Osteocyte (in vitro differentiated cells): ENCODE measurements at places on chromosomes 6 and 20. TPM values are rescaled to one million over a fixed set of nuclear protein-coding genes. Genes with fewer than 3 reads are reported as not detected.

OPRM1 gene
- not detected in 2 replicates for total RNA-seq

FOXF2 gene
- 1.5 and 1.8 TPM in 2 replicates for total RNA-seq

PLCB4 gene
- total RNA-seq, result 5.1 and 5.3 TPM in 2 replicates

DLK2 gene
- 0.43 TPM in 1 of 2 replicates, not detected in the other for total RNA-seq

TREML1 gene
- total RNA-seq, result not detected in 2 replicates

GRCh38 chr6:22622351-22622750, 53.0 kb downstream of the HDGFL1 start:
- peaks cover 8% of the 10 kb centered on the region for H3K36me3 ChIP-seq
- H3K4me3 ChIP-seq, result no peak overlapping the region
- H3K4me1 ChIP-seq, result peaks cover 17% of the 10 kb centered on the region

DNA sequence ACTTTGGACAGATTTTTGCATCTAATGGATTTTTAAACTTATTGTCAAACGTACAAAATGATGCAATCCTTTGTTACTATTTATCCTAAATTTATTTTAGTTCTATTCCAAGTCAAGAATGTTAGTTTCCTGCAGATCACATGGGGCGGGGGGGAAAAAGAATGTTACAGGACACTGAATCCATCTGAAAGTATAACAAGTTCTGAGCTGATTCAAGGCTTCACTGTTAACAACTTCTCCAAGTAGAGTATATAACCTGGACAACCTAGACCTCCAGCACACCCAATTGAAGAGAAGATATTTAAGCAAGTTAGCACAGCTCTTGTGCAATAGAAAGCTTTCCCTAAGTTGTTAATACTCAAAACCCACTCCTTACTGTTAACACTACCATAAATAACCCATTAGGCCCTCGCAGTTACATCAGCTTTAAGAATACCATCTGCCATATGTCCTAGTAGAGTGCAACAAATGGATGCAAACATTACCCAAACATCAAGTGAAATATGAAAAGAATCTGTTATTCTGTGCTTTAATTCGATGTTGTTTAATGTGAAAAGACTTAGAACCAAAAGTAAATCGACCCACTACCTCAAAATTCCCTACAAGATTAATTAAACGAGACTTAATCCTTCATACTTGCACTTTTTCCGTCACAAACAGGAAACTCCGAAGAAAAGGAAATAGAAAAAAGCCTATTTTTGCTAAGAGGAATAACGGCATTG, 1.3 kb downstream of the SEC63 start:
- peak overlapping the region; percentile 97 for H3K4me3 ChIP-seq
- H3K4me1 ChIP-seq, result peaks cover 42% of the 10 kb centered on the region
- peak overlapping the region; percentile 99 for H3K27ac ChIP-seq
- DNase-seq, result no peak
- H3K27me3 ChIP-seq, result no peaks in the 10 kb centered on the region

DNA sequence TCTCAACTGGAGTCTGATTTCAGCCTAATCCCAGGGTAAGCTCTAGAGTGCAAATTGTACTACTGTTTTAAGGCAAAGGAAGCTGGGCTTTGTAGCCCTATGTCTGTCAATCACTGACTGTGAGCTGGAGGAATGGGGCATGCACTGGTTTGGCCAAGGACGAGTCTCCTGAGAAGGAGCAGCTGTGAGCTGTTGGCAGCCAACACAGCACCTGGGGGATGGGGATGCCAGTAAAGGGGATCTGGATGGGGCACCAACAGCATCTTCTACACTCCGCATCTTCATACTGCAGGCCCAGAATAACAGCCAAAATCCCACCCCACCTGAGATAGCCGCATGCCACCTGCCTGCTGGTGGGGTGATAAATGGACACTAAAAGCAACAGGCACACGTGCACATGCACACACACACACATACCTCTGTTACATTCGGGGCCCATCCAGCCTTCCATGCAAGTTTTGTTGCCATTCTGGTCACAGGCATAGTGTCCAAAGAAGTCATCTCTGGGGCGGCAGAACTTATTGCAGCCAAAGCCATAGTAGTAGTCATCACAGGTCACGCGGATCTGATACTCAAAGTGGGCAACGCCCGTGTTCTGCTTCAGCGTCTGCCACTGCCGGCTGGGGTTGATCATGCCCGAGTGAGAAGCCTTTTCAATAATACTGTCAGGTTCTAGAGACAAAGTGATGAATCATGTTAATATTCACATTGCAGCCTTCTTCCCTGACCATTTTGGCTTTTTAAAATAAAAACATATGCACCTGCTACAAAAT, 15.6 kb downstream of the JAG1 start:
- H3K27me3 ChIP-seq, result no peaks in the 10 kb centered on the region
- peak overlapping the region; percentile 96 for H3K27ac ChIP-seq
- H3K36me3 ChIP-seq, result peaks cover 87% of the 10 kb centered on the region

DNA sequence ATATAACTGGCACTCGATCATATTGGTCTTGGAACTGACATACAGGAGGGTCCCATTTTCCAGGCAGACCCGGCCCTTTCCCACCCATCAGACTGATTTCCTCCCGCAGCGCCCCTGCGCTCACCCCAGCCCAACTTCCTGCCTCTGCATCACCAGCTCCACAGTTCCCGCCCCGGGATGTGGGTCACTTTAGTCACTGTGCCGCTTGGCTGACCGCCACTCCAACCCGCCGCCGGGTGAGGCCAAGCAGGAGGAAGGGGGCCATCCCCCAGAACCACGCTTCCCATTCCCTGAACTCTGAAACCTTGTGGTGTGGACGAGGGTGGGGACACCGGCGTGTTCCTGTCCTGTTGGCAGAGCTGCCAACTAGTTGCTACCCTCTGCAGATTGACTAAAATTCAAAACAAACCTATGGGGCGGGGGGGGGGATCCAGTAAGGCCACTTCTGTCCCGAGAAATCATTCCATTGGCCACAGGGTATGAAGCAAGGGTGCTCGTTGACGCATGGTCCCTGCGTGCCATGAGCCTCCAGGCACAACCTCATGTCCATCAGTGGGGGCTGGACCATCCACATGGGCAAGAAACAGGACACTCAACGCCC, 12.3 kb downstream of the TGM2 start:
- no peak overlapping the region for H3K4me3 ChIP-seq
- H3K36me3 ChIP-seq, result peaks cover 6% of the 10 kb centered on the region
- peaks cover 28% of the 10 kb centered on the region for H3K4me1 ChIP-seq
- peak overlapping the region; percentile 71 for H3K27ac ChIP-seq
- no peak for DNase-seq

DNA sequence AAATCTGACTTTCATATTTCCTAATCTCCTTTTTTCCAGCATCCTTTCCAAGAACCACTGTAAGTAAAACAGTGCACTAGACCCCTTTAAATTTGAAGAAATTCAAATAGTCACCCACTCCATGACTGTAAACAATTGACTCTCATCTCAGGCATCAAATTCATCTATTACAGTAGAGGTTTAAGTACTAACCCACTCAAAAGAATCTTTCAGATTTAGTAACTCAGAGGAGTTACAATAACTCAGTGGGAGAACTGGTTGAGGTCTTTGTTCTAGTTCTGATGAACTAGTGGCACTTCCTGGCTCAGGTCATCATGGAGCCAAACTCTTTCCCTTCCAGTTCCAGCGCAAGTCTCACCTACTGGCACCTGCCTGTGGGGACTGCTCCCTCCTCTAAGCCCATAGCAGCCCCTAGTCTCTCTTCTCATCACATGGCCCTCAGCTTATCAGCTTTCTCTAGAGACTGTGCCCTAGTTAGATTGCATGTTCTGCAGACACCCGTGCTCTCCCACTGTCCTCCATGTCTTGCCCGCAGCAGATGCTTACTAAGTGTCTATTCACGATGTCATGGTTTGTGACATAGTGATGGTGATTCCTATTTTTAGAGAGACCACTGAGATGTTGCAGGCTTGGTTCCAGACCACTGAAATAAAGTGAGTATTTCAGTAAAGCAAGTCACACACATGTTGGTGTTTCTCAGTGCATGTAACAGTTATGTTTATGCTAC, 196.2 kb downstream of the TBC1D7 start:
- no peak overlapping the region for H3K4me3 ChIP-seq
- no peaks in the 10 kb centered on the region for H3K36me3 ChIP-seq
- H3K27me3 ChIP-seq, result peaks cover 15% of the 10 kb centered on the region
- H3K4me1 ChIP-seq, result no peaks in the 10 kb centered on the region
- no peak overlapping the region for H3K27ac ChIP-seq
- DNase-seq, result no peak

- no peak for DNase-seq
- H3K36me3 ChIP-seq, result no peaks in the 10 kb centered on the region
- no peak overlapping the region for H3K27ac ChIP-seq
Measured at GRCh38 chr6:111922454-111923297, 49.4 kb upstream of the FYN start.

DNA sequence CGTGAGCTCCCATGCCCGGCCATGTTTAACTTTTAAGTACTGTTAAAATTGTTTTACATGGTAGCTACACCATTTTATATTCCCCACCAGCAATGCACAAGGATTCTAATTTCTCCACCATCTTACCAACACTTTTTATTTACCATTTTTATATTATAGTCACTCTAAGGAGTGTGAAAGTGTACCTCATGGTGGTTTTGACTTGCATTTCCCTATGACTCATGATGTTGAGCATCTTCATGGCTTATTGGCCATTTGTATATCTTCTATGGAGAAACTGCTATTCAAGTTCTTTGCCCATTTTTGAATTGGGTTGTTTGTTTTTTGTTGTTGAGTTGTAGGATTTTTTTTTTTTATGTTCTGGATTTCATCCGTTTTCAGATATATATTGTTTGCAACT, 15.6 kb upstream of the BPHL start:
- no peak overlapping the region for H3K27ac ChIP-seq
- no peaks in the 10 kb centered on the region for H3K27me3 ChIP-seq
- DNase-seq, result no peak
- H3K36me3 ChIP-seq, result peaks cover 64% of the 10 kb centered on the region

DNA sequence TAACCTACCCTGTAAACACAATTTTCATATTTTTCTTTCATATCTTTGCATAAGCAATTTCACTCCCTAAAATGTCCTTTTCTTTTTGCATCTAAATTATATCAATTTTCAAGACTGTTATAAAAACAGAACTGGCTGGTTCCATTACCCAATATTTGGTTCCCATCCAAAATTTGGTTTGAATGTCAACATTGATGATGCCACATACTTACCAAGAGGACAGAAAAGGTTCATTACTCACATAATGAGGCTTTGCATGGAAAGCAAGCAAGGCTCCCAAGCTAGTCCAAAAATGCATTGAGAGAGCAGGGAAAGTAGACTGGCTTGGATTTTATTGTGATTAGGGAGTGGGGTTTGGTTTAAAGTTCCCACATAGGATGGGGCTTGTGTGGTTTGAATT, 144.4 kb upstream of the AKIRIN2 start:
- H3K27ac ChIP-seq, result no peak overlapping the region
- DNase-seq, result no peak
- H3K36me3 ChIP-seq, result no peaks in the 10 kb centered on the region
- H3K27me3 ChIP-seq, result peaks cover 37% of the 10 kb centered on the region
- no peaks in the 10 kb centered on the region for H3K4me1 ChIP-seq

- no peak overlapping the region for H3K27ac ChIP-seq
- H3K4me3 ChIP-seq, result no peak overlapping the region
- DNase-seq, result no peak
- peaks cover 7% of the 10 kb centered on the region for H3K36me3 ChIP-seq
- peaks cover 36% of the 10 kb centered on the region for H3K4me1 ChIP-seq
- H3K27me3 ChIP-seq, result no peaks in the 10 kb centered on the region
Measured at GRCh38 chr6:34239500-34239825, 2.8 kb downstream of the HMGA1 start.

DNA sequence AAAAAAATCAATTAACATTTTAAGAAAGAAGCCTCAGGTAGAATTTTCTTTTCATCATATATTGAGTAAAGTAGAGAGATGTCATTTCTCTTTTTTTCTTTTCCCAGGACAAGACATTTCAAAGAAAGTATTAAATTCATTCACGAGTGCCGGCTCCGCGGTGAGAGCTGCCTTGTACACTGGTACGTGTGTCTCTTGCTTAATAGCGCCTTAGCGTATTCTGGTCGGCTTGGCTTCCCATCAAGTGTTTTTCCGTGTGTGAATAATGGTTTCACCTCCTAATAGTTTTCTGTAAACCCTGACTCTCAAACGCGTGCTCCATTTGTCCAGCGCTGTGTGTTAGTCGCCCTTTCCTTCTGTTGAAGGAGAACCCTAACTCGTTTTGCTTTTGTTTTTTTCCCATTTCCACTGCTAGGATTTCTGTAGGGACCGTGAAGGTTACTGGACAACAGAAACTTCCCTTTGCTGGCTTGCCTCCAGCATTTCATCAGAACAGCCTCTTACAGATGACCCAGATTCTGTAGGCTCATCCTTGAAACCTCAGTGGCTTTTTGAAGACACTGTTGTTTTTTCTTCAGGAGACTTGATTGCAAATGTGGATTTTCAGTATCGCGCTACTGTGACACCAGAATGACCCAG, 45.7 kb upstream of the IRF4 start:
- H3K36me3 ChIP-seq, result peaks cover 10% of the 10 kb centered on the region
- DNase-seq, result no peak
- H3K27me3 ChIP-seq, result no peaks in the 10 kb centered on the region
- H3K27ac ChIP-seq, result no peak overlapping the region
- no peak overlapping the region for H3K4me3 ChIP-seq
- H3K4me1 ChIP-seq, result no peaks in the 10 kb centered on the region

DNA sequence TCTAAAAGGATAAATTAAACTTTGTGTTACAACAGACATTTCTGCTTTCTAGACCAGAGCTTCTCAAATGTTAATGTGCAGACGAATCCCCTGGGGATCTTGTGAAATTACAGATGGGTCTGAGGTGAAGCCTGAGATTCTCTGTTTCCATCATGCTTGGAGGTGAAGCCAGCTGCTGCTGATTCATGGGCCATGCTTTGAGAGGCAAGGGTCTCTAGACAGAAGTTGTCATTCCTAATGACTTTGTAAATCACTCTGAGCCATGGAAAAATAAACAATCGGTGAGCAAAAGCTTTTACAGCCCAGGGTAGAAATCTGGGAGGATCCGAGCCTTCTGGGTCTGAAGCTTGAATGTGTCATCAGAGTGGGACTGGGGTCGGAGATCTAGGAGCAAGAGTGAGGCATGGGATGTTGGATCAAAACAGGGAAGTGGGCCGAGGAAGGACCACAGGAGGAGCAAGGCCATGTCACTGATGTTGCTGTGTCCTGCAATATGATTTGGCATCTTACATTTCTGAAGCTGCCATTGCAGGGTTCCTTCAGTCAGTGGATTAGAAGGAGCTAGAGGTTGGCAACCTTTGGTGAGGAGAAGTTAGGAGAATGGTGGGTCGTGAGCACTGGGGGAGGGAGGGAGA, 77.3 kb downstream of the TRMT11 start:
- H3K27ac ChIP-seq, result peak overlapping the region; percentile 56
- peaks cover 14% of the 10 kb centered on the region for H3K4me1 ChIP-seq
- no peak for DNase-seq
- peaks cover 22% of the 10 kb centered on the region for H3K36me3 ChIP-seq
- H3K27me3 ChIP-seq, result no peaks in the 10 kb centered on the region

DNA sequence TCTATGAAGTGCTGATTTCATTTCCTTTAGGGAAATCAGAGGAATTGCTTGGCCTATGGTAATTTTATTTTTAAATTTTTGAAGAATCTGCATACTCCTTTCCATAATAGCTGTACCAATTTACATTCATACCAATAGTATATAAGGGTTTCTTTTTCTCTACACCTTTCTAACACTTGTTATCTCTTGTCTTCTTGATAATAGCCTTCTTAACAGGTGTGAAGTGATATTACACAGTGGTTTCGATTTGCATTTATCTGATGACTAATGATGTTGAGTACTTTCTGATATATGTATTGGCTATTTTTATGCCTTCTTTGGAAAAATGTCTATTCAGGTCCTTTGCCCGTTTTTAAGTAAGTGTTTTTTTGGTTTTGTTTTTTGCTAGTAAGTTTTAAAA, 40.8 kb downstream of the SMAP1 start:
- peaks cover 7% of the 10 kb centered on the region for H3K4me1 ChIP-seq
- no peak overlapping the region for H3K4me3 ChIP-seq
- H3K27me3 ChIP-seq, result no peaks in the 10 kb centered on the region
- H3K36me3 ChIP-seq, result no peaks in the 10 kb centered on the region
